NCI-H510A treated with DMSO at 0.1 percent for 48 hours (cell line): ENCODE measurements at places on chromosomes 12 and 14.

DNA sequence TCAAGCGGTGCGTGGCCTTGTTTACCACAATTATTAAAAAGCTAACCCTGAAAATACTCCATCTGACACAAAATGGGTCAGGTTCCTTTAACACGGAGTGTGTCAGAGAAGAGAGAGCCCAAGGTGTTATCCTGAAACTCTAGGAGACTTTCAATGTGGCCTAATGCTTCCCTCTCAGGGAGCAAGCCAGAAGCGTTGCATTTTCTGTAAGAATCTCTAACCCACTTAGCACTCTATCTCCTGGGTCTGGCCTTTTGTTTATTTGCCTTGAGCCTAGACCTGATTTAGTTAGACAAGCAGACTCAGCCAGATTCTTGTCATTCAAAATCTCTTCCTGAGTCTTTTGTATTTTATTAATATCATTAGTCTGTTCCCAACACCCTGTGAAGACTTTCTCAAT, 184.0 kb upstream of the SYT1 start:
- no peak for DNase-seq

- no peak for DNase-seq
Measured at GRCh38 chr12:90090929-90091651, 382.5 kb upstream of the ATP2B1 start.

- DNase-seq, result peak; percentile 48
Measured at GRCh38 chr14:20332431-20332787, 670 bp downstream of the CCNB1IP1 start.

GRCh38 chr12:104372721-104373335, 69.3 kb downstream of the EID3 start:
- DNase-seq, result no peak

- DNase-seq, result no peak
Measured at GRCh38 chr14:39232554-39233415, 930 bp upstream of the MIA2 start.

- no peak for DNase-seq
Measured at GRCh38 chr12:12397184-12397583, 40.3 kb downstream of the BORCS5 start.

- no peak for DNase-seq
Measured at GRCh38 chr12:105107171-105107493, 399 bp upstream of the WASHC4 start.

DNA sequence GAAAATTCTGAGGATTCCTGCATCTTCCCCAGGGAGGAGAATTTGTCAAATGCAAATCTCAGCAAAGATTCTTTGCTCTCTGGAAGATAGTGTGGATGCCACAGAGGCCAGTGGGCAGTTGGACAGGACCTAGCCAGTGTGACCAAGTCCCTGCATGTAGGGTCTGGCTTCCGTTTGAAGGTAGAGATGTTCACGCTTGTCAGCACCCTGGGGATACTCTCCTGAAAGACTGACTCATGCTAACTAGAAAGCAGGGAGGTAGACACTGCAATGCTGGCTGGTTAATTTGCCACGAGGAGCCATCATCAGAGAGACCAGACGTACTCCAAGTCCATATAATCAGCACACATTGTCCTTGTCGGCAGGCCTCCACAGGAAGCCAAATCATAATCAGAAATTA, 130.1 kb downstream of the SAMD4A start:
- no peak for DNase-seq

GRCh38 chr12:124017064-124017463, 44.0 kb downstream of the ZNF664 start:
- no peak for DNase-seq

DNA sequence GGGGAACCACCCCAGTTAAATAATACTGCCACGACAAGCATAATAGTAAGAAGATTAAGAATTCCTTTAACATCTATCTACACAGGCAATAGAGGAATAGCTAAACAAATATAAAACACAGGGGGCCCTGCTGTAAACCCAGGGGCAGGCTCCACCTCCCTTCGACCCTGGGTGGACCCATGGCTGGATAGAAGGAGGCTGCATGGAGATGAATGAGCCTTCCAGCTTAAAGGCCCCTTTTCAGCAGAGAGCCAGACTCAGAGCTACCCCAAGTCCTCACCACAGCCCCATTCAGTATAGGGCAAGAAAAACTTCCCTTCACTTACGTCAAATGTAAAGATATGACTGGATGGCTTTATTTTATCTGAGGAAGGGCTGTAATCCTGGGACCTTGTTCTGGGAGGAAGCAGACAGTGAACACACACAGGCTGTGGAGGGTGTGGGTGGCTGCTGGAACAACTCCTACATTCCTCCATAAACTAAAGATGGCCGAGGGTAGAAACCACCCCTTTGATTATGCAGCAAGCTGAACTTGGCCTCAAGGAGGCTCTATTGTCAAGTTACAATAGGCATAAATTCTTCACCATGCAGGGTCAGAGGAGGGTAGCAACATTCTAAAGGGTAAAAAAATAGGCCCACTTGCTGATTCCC, 30.4 kb downstream of the NUAK1 start:
- no peak for DNase-seq

DNA sequence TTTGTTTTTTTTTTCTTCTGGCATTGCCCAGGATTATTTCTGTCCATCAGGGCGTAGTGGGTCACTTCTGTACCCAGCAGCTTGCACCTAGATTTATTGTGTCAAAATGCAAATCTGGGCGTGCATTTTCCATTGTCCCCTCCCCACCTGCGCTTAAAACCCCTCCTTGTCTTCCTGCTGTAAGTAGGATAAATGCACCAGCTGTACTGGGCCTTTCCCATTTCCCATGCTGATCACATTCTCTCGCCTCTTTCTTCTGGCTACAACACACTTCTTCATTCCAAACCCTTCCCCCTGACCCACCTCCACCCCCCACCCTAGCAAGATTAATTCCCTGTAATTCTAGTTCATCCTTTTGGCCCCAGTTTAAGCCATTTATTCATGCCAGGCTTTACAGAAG, 128.0 kb downstream of the ETV6 start:
- DNase-seq, result no peak

DNA sequence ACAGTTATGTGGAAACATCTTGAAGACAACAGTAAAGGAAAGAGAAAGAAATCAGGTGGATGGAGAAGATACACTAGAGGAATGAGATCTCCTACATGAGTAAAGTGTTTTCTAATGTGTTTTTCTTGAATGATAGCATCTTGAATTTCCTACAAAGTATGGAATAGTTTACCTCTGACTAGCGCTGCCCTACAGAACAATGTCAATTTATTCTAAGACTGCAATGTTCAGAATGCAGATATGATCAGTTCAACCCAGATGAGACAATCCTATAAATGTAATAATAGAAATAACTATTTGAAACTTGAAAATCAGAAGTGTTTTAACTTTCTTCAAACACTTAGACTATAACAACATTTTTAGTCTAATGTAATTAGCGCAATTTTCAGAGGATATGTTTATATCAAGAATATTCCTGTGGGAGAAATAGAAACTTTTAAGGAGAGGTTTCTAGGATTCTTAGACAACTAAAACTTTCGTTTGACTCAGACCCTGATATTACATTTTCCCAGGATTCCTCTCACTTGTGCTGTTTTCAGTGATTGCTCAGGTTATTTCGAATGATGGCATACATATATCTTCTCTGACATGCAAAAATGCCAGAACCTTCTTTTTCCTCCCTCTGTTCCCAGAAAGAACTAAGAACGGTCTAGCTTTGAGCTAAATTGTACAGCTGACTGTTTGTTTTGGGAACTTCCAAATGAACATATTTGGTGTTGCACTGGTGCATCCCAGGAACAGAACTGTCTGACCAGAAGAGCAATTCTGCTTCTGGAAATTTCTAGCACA, 1017.4 kb downstream of the DIO2 start:
- DNase-seq, result no peak

DNA sequence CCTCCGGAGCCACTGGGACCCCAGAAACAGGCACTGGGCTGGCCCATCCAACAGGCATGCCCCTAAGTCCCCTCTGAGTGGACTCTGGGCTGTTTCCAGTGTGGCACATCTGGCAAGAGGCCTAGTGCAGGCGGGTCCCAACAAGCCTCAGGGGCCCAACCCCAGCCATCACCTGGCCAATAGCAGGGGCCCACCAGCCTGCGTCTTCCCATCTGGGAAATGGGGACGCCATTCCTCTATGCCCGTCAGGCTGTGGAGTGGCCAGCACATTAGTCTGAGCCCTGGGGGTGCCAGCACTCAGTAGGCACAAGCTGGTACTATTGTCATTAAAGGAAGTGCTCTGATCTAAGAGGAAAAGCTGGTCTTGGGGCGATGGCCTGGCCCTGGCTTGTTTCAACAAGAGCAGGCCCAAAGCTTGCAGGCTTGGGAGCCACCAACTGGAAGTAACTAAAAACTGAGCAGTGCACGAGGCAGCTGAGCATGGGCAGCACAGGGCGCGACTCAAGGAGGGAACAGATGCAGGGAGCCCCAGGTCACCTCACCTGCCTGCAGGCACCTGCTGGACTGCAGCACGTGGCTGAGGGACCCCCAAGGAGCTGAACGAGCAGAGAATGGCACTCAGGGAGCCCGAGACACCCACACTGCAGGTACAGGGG, 8.4 kb downstream of the DEGS2 start:
- no peak for DNase-seq

DNA sequence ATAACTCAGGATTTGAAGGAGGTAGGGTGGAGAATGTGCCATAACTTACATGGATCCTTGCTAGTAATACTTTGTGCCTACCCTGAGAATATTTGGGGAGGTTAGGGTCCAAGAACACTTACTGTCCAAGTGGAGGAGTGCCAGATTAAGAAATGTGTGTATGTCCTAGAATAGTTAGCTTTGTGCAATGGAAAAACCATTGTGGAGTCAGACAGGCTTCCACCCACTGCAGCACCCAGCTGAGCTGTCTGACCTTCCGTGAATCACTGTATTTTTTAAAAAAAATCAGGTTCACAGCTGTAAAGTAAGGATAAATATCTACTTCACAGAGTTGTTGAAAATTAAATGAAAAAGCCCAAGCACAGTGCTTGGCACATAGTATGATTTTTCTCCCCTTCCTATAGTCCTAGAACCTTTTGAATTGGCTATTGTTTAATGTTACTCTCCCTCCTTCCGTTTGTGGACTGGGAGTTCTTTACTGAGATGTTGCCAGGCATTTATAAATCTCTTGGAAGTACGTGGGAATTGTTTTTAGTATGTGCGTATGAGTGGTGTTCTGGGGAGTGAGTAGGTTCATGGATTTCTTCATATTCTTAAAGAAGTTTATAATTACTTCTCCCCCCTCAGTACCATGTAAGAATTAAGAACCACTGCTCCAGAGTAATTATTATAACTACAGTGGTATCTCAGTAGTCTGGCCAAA, 9.2 kb downstream of the RAB21 start:
- no peak for DNase-seq

DNA sequence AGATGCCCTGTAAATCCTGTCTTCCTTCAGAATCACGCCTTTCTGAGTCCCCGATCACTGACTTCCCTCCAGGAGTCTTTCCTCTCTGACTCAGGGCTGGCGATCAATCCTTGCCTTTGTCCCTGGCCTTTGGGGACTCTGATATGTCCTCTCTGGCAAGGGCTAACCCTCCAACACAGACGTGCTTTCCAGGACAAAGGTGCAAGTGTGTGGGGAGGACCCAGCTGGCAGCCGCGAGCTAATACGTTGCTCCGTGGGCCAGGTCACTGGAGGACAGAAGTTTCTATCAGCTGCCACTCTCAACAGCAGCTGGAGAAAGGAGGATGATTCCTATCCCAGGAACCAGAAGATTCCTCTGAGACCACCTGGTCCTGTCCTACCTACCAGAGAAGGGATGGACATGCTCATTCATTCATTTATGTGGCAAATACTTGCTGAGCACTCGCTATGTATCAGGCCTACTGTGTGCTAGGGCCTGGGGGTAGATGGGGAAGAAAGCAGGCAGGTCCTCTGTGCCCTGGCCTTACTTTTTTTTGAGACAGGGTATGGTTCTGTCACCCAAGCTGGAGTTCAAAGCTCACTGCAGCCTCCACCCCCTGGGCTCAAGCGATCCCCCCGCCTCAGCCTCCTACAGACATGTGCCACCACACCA, 8.5 kb upstream of the SCARB1 start:
- DNase-seq, result no peak

DNA sequence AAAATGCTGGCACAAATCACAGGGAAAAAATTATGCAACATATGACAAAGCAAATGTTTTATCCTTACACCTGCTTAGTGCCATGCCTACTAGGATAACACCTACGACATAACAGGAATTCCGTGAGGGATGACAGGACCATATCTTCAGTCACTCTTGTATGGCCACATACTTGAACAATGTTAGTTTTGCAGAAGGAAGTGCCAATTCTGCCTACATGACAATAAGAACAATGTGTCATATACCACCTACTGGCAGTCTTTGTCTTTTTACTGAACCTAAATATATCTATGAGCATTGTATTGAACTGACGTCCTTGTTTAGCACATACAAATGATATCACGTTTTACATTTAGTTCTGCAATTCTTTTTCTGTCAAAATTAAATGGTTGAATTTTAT, 234.0 kb downstream of the ADAMTS20 start:
- DNase-seq, result no peak

DNA sequence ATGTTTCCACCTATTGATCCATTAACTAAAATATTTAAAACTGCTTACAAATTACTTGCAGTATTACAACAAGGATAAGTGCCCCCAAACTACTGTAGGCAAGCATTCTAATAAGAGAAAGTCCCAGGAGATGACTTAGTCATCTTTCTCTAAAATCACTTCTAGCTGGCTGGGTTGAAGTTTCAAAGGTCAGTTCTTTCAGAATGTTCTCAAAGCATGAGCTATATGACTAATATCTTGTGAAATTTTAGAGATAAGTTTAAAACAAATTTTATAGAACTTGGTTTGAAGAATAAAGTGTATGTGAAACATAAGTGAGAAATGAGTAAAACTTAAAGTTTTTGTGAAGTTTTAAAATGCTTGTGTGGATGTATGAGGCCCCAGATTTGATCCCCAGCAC, 24.3 kb upstream of the OR6J1 start:
- DNase-seq, result no peak

DNA sequence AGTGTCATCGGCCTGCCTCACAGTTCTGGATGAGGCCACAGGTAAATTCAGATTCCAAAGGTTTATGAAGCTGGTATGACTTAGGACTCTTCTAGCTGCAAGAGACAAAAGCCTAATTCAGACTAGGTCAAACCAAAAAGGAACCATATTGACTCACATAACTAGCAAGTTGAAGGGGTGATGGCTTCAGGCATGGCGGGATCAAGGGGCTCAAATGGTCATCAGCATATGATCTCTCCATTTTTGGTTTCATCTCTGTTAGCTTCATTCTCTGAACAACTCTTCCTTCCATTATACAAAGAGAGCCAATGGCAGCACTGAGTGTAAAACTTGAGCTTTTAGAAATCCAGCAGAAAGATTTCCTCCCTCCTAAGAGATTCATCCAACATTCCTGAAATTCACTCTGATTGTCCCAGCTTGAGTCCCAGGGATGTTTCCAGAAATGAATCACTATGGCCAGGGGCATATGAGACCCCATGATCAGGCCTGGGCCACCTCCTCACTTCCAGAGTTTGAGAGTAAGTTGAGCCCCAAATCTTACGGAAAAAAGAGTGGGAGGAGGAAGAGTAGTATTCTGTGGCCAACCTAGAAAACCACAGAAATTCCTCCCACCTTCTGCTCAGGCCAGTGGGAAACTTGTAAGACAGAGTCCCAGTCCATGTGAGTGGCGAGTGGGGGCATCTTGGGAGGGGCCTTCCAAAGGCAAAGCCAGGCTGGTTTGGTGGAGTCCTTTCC, 2.0 kb upstream of the MAP1LC3B2 start:
- no peak for DNase-seq

- no peak for DNase-seq
Measured at GRCh38 chr12:40801861-40802260, 109.6 kb downstream of the CNTN1 start.
